ENCODE measurements at places on chromosomes 5 and 9.

GRCh38 chr5:162785673-162786072 is 651.7 kb upstream of the CCNG1 start:
- no peak for DNase-seq

DNA sequence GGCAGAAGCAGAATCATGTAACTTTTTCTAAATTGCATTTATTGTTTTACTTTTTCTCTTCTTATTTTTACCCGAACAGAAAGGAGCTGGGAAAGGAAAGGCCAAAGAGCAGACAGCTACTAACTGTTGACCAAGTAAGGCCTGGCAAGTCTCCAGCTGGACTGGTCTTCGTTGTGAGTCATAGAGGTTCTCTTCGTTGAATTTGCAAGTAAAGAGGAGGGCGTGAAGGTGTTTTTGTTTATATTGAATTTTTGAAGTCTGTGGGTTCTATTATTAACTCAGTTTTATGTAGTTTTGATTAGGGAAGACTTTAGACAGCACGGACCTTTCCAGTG is 416.5 kb upstream of the CCNH start:
- no peak for DNase-seq

- no peak for DNase-seq
Measured at GRCh38 chr5:50717651-50718050, 51.2 kb downstream of the PARP8 start.

DNA sequence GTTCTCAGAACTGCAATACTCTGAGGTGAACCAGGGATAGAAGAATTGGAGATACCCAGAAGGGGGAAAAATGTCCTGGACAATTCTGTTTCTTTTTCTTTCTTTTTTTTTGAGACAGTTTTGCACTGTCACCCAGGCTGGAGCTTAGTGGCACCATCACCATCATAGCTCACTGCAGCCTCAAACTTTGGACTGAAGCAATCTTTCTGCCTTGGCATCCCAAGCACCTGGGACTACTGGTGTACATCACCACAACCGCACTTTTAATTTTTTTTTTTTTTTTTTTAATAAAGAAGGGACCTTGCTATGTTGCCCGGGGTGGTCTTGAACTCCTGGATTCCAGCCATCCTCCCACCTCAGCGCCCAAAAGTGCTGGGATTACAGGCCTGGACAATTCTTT is 1.9 kb downstream of the EMB start:
- no peak for DNase-seq

- no peak for DNase-seq
Measured at GRCh38 chr5:156755421-156756087, 94.5 kb upstream of the PPP1R2B start.

DNA sequence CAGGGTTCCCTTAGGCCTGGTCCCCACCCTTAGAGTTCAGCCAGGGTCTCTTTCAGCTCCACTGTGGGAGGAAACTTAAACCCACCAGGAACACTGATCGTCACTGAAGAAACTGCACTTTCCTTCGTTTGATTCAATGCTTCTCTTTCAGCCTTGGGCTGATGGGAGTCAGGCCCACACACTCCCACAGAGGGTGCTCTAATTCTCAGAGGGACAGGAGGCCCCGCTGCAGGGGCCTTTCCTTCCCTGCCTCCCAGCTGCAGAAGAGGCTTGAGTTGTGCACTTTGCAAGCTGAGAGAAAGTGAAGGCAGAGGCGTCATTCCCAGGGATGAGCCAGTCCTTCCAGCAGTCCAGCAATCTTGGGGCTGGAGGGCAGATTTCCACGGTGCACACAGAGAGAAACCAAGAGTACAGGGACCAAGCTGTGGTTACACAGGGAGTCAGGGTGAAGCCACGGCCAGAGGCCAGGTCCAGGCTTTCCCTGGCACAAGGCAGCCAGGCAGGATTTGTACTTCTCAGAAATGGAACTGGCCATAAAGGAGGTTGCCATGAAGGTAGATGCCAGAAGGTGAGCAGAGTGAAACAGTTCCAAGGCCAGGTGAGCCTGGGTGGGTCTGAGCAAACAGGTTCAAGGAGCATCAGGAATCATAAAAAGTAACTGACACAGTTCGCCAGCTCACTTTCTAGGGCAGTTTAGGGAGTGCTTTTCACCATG is 10.4 kb upstream of the GLIPR2 start:
- no peak for DNase-seq

DNA sequence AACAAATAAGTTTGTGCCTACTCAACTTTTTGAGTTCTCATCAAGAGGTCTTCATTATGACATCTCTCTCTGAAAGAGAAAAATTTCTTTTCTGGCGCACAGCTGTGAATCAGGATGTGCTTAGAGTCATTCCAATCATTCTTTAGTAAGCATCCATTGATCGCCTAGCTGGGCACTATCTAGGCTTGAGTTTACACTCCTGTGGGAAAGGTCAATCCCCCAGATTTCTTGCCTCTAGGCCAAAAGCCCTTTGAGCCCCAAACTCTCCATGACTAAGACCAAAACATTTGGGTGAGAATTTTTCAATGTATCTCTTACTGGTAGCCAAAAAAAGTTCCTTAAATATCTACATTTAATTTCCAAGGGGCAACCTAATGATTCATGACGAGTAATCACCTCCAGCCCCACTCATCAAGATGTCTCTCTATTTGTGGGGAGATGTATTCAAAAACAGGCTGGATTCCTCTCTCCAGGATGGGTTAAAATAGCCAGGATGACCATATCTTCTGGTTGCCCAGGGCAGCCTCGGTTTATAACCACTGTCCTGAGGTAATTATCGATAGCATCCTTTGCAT is 101.7 kb downstream of the GNA14 start:
- DNase-seq, result no peak

- no peak for DNase-seq
Measured at GRCh38 chr9:124527781-124528180, 20.6 kb upstream of the NR5A1 start.

GRCh38 chr5:161385027-161385426 is 161.5 kb downstream of the GABRB2 start:
- no peak for DNase-seq

- no peak for DNase-seq
Measured at GRCh38 chr5:58046371-58046770, 413.5 kb downstream of the PLK2 start.

DNA sequence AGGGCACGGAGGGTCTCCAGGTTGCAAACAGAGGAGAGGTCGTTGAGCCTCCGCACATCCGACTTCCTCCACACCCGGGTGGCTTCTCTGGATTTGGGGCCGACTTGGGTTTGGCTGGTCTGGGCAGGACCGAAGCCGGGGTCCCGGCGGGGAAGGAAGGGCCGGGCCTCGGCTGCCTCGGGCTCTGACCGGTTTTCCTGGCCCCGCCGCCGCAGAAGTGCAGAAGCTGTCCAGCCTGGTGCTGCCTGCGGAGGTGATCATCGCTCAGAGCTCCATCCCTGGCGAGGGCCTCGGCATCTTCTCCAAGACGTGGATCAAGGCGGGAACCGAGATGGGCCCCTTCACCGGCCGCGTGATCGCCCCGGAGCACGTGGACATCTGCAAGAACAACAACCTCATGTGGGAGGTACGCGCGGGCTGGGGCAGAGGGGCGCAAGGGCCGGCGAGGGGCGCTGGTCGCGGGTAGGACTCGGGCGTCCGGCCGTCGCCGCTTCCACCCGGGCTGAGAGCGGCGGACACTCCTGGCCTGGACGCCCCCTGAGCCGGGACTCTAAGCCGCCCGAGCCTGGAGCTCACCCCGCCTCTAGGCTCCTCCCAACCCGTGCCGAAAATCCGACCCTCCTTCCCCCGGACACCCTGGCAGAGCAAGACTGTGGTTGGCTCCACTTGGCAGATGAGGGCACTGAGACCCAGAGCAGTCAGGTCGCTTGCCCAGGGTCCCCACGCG is 2.2 kb downstream of the PRDM12 start:
- no peak for DNase-seq

DNA sequence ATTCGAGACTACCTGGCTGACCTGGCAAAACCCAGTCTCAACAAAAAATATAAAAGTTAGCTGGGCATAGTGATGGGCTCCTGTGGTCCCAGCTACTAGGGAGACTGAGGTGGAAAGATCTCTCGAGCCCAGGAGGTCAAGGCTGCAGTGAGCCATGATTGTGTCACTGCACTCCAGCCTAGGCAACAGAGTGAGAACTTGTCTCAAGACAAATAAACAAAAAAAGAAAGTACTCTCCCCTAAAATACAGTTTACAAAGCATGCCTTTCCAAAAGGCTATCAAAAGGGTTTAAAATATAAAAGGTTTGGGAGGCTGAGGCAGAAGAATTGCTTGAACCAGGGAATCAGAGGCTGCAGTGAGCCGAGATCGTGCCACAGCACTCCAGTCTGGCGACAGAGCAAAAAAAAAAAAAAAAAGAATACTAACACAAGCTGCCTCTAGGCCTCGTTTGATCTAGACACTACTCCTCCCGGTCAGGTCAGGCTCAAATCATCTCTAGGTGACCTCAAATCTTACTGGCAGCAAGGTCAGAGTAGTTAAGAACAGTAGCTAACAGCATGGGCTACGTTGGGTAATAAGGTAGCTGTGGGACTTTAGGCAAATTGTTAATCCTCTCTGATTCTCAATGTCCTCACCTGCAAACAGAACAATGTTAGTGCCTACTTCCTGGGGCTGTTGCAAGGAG is 9.3 kb downstream of the NAIF1 start:
- no peak for DNase-seq

DNA sequence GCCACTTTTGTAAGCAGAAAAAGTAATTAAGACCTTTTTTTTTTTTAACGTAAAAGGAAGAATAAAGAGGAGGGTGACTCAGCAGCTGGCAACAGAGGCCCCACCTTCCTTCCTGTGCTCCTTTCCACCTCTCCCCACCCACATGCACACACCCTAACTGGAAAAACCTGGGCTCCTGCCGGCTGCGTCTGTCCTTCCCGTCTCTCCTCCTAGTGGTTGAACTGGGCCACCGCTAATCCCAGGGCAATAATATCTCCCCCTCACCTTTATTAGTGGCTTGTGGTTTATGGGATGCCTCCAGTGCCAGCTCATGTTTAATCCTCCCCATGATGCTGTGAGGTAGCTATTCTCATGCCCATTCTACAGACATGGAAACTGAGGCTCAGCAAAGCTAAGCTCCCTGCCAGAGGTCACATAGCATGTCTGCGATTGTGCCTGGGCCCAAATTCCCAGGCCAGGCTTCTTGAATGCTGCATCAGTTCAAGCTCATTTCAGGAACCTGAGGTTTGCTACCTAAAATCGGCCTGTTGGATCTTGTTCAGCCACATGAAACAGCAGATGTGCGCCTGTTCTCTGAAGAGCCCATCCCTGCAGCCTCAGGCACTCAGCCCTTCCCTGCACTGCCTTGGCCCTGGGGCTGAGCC is 60.9 kb upstream of the IL17B start:
- DNase-seq, result no peak

DNA sequence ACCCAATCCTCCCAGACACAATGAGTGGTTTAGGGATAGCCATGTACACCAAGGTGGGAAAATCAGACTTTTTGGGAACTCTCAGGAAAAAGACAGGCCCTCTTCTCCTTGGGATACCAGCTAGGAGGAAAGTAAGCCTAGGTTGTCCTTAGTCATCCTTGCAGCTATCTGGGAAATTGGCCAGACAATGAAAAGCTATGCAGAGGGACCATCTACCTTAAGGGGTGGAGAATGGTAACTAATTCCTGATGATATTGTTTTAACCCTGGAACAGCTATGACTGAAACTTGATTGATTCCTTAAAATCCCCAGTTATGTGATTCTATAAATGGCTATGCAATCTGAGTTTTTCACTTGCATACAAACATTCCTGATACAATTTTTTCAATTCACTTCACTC is 88.9 kb upstream of the BNC2 start:
- no peak for DNase-seq

- DNase-seq, result no peak
Measured at GRCh38 chr9:107688728-107689127, 199.2 kb upstream of the KLF4 start.

- DNase-seq, result no peak
Measured at GRCh38 chr9:99114846-99115500, 10.1 kb downstream of the TGFBR1 start.

- DNase-seq, result no peak
Measured at GRCh38 chr5:16936150-16936988, at the start of gene MYO10. Gene MYO10, minus strand, starts transcription at chr5:16936288. Its CDS starts 480 bp downstream, at chr5:16935808.

DNA sequence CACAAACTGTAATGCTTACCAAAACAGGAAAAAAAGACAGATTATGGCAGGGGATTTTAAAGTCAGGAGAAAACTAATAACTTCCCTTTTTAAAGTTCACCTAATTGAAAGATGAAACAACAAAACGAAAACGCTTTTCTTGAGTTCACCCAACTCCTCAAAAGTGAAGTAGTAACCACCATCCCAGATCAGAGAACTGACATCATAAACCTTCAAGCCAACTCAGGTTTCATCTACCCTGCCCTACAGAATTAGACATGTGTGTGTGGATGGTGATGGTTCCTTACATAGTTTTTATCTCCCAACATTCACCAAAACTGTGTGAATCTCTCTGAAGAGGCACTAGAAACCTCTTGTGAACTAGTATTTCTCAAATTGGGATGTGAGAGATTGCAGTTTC is 195.2 kb upstream of the PTGER4 start:
- no peak for DNase-seq

- no peak for DNase-seq
Measured at GRCh38 chr5:132104556-132104955, 31.0 kb downstream of the CSF2 start.

- no peak for DNase-seq
Measured at GRCh38 chr5:179780362-179780761, 13.4 kb upstream of the LTC4S start.

DNA sequence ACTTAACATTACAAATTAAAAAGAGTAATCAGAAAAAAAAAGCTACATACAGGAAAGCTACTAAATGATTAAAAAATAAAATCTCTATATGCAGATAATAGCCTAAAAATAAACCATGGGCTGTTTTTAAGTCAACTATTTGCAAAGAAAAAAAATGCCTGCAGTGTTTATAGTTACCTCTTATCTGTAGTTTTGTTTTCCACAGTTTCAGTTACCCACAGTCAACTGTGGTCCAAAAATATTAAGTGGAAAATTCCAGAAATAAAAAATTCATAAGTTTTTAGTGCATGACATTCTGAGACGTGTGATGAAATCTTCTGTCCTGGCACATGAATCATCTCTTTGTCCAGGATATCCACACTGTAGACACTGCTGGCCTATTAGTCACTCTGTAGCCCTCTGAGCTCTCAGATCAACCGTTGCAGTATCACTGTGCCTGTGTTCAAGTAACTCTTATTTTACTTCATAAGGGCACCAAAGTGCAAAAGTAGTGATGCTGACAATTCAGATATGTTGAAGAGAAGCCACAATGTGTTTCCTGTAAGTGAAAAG is 59.2 kb downstream of the PRELID2 start:
- no peak for DNase-seq

- DNase-seq, result no peak
Measured at GRCh38 chr9:121023064-121023463, 27.0 kb downstream of the C5 start.

Measured in renal cortex interstitium (tissue), 15 donors.